ENCODE measurements at places on chromosomes 16 and 17.
A peak's percentile ranks its signal among the peaks of the same experiment; 100 is the strongest.

DNA sequence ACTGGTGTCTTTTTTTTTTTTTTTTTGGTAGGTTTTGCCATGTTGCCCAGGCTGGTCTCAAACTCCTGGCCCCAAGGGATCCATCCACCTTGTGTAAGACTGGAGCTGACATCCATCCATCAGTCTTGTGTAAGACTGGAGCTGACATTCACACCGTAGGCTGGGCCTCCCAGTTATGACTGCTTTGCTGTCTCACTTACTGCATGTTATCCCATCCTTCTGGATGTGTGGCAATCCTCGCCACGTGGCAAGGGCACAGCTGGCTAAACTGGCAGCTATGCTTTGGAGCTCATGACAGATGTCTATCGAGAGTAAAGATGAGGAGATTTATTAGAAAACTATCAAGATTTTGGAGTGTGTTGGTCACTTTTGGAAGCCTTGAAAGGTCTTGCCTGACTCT is 115.1 kb downstream of the ABCA8 start:
- DNase-seq = no peak

- DNase-seq = no peak
Measured at GRCh38 chr17:55238931-55239297, 25.8 kb upstream of the HLF start.

DNA sequence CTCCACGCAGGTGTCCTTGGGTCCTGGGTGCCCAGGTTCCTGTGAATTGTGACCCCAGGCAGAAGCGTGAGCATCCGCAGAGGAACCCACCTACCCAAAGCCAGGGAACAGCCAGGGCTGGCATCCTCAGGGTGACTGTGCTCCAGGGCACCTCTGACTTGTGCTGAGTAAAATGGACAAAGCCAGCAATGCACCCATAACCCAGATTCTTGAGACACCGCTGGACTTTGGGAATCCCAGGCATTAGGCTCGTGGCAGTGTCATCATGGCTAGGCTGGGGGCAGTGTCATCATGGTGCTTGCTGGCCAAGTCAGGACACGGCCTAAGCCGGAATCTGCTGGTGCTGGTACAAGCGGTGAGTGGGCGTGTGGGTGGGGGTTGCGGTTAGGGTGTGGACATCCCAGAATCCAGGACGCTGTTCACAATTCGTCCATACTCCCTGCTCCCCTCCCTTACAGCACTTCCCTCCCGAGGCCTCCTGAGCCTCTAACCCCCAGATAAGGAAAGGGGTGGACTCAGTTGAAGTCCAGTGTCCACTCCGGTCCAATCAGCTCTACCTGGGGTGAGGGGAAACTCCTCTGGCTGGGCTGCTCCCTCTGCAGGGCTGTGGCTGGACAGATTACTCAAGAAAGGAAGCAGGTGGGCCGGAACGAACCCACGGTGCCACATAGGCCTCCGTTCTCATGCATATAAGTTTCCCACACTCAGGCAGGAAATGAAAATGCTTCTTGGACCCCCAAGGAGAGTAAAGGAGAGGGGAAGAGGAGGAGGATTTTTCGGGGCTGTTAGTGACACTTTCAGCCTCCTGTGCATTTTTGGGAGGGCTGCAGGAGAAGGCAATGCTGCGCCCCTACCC is 138.9 kb downstream of the SEC14L1 start:
- DNase-seq = no peak

DNA sequence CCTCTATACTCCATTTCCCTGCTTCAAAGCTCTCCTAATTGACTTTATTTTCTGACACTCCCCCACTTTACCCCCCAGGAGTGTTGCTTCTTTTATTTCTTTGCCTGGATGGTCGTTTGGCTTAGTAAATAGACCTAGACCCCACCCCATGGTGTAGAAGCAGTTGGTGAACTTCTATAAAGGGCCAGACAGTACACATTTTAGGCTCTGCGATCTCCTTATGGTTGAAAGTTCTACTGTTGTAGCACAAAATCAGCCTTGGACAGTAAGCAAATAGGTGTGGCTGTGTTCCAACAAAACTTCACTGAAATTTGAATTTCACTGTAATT is 31.9 kb downstream of the ZNF287 start:
- no peak for DNase-seq

DNA sequence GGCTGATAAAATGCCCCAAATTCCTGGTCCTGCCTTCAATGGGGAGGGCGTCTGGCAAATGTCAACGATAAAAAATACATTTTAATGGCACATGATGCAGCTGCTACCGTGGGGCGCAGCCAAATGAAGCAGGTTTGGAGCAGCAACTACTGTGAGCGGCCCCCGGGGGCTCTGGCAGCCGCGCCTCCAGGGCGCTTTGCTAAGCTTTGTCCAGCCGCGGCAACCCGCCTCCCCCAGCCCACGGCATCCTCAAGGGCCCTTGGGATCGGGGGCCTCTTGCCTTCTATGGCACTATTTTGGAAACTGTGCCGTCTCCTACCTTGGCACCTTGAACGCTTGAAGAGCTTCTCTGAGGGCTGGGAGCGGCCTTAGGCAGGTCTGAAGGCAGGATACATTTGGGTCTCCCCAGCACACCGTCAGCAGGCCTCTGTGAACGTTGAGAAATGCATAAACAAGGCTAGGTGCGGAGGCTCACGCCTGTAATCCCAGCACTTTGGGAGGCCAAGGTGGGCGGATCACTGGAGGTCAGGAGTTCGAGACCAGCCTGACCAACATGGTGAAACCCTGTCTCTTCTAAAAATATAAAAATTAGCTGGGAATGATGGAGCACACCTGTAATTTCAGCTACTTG is 25.1 kb downstream of the TBX4 start:
- no peak for DNase-seq

- no peak for DNase-seq
Measured at GRCh38 chr17:7312432-7313087, 2.6 kb downstream of the GPS2 start.

- no peak for DNase-seq
Measured at GRCh38 chr16:67533024-67533560, 4.5 kb downstream of the RIPOR1 start.

- peak; percentile 82 for DNase-seq
Measured at GRCh38 chr17:30376621-30377452, 1.9 kb upstream of the CPD start.

DNA sequence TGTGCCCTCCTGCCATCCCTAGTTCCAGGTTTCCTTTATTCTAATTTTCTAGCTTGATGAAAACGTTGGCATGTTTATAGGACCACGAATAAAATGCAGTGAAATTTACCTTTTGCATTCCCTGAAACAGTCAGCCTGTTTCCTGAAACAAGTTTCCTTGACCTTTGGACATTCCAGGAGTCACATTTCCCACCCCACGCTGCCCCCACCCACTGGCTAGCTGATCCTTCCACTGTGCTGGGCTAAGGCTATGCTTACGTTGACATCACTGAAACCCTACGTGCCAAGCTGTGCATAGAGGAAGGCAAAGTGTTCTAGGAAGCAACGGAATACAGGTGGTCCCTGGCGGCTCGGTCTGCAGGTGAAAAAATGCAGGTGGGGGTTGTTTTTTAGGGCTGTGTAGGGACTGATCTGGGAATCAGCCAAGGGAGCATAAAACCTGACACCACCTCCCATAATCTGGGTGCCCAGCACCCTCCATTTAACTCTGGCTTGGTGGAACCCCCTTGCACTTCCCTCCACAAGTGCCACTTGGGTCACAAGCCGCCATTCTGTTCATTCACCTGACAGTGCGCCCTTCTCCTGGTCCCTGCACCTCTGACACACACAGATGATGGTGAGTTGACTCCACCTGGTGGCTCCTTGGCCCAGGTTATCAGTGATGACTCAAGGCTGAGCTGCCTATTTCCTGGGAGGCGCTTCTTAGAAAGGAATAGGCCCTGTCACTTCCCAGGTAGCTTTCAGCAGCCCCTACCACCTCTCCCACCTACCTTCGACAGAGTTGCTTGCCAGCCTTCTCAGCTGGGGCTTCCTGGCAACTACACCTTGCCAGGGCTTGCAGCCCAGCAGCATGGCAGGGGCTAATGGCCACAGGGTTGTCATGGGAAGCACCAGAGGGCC is 83.7 kb downstream of the N4BP1 start:
- DNase-seq = no peak

DNA sequence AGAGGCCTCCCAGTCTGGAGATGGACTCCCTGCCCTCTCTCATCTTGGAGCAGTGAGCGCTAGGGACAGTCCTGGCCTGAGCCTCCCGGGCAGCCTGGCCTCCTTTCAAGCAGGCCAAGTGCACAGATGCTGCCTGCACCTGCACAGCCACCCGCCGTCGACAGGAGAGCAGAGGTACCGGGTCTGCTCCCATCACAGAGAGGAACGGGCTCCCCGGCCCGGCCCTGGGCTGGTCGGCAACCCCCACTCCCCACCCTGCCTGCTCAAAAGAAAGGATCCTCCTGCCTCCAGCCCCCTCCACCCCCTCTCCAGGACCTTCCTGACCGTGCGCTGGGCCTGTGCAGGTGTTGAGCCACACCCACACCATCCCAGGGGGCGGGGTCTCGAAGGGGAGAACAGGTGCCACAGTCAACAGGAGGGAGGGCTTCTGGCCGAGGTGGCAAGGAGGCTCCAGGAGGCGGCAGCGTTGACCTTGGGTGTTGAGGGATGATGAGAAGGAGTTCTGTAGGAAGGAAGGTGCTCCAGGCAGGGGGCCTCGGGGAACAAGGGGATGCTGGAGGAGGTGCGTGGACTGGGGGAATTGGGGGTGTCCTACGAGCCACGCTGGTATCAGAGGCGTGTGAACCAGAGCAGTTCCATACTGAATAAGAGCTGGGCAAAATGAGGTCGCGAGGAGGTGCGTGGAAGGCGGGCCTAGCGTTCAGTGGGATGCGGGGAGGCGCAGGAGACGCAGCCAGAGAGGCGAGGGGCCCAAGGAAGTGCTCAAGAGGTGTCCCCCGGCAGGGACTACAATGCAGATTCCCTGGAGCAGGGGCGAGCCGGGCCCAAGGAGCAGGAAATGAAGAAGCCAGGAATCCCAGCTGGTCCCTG is 967 bp upstream of the CDH15 start:
- DNase-seq = no peak

DNA sequence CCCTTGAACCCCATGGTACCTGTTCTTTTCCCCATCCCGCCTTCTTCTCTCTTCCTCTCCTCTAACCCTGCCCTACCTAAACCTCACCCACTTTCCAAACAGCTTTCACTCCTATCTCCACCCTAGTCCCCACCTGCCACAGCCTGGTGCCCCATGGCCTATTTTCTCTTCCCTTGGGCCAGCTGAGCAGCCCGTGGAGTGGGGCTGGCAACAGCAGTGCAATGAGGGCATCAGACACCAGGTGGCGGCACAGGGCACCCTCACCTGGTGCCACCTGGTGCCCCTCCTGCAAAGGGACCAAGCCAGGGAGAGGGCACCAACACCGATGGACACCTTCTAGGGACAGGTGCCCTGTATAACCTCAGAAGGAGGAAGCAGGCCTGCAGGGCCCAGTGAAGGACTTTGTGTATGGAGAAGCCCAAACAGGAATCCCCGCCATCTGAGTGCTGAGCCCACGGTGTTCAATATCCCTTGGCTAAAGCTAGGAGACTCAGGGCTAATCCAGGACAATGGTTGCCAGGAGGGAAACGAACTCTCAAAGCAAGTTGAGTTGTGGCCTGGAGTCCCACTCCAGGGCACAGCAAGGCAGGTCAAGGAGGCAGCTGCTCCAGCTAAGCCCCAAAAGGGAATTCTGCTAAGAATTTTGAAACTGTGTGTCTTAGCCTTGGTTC is 4.0 kb upstream of the ABCC3 start:
- no peak for DNase-seq

DNA sequence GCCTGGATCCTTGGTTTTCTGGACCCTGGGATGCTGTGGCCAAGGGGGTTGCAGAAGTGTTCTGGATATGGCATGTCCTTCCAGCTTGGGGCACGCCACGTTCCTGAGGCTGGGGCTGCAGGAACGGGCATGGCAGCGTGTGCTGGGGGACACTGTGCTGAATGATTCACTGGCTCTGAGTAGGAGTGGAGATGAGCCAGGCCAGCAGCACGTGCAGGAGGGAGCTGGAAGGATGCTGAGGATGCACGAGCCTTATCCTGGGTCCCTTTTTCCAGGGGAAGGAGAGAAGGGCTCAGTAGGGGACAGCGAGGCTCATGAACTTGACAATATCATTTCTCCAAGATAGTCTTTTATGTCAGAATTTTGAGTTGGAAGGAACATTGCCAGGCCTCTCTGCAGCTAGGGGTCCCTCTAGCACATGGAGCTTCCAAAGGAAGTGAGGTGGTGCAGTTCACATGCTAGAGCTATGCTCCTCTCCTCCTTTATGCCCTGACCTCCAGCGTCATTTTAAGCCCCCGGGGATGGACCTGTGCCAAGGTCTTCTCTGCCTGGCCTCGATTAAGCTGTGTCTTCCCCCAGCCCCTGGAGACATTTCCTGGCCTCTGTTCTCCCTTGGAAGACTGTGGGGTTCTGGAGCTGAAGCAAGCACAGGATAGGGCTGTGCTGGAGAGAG is 125.9 kb downstream of the OR1D5 start:
- DNase-seq = no peak

GRCh38 chr16:77433146-77433545 is 1.7 kb downstream of the ADAMTS18 start:
- DNase-seq = no peak

- DNase-seq = no peak
Measured at GRCh38 chr17:70070305-70071027, 4.6 kb upstream of the KCNJ16 start.

DNA sequence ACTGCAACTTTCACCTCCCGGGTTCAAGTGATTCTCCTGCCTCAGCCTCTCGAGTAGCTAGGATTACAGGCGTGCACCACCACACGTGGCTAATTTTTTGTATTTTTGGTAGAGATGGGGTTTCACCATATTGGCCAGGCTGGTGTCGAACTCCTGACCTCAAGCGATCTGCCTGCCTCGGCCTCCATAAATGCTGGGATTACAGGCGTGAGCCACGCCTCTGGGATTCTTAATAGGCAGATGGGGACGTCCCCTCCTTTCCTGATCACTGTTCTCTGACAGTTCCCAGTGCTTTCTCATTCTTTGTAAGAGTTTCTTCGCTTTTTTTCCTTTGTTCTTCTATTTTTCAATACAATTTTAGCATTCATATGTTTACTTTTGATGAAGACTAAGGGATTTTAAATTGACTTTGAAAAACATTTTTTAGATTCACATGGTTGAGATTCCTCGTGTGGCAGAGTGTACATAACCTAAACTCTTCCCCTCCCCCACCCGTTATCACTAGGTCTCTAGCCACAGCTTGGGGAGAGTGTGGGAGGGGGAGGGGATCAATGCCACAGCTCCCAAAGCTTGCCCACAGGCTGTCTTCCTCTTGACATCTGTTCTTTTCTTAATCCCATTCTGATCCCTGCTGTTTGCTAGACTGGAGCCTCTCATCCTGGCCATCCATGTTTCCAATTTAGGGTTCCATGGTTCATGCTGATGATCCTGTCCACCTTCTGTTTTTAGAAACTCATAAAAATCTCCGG is 11.0 kb downstream of the ADORA2B start:
- peak; percentile 29 for DNase-seq

- DNase-seq = no peak
Measured at GRCh38 chr17:46140645-46141197, 52.5 kb downstream of the KANSL1 start.

GRCh38 chr17:60601447-60602384 is 1.7 kb downstream of the PPM1D start:
- peak; percentile 80 for DNase-seq
